ENCODE measurements at places on chromosomes 3 and 15.

- DNase-seq: no peak
These were observed 135.5 kb upstream of the RARB start for GRCh38 chr3:25292595-25292994.

DNA sequence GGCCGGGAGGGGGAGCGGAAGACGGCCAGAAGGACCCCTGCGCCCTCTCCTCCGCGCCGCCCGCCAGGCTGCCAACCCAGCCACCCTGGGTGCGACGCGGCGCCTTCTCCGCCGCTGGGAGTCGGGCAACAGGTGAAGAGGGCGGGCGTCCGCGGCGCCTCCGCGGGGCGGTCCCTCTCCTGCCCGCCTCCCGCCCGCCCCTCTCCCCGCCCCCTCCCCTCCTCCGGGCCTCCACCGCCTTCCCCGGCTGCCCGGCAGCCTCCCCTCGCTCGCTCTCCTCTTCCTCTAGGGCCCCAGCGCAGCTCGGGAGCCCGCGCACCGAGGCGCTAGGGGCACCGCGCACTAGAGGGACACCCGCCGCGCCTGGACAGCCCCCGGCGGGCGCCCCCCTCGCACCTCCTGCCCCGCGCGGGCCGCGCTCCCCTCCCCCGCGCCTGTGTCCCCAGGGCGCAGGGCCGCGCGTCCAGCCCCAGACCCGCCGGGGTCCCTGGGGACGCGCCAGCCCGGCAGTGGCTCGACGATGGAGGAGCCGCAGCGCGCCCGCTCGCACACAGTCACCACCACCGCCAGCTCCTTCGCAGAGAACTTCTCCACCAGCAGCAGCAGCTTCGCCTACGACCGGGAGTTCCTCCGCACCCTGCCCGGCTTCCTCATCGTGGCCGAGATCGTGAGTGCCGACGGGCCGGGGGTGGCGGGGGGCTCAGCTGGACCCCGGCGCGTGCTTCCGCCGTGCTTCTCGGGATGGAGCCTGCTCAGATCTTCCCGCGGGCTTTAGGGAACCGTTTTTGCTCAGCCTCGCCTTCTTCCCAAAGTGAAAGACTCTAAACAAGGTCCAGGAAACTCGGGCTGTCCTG is at the start of gene CMTM8:
TSS of gene CMTM8 (plus strand) at position 228 of the 854 bp plus-strand sequence. CDS start at position 521, 293 bp downstream.
- peak; percentile 69 for DNase-seq

GRCh38 chr3:67598814-67599556 is 55.4 kb downstream of the SUCLG2 start:
- DNase-seq: no peak

DNA sequence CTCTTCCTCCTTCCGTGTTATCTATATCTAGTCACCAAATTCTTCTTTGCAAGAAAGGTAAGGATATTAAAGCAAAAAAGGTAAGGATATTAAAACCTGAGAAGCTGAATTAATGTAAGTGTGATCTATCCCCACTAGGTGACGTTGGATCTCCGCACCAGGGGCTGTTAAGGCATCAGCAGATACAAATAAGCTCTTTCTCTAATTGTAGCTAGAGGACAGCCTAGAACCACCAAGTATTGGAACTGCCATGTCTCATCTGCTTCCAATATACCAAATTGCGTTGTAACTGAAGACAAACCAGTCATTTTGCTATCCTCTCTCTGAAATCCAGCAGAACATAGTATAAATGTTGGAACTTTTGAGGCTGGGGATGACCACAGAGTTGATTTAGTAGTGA is 471.2 kb upstream of the TGFBR2 start:
- DNase-seq: no peak

DNA sequence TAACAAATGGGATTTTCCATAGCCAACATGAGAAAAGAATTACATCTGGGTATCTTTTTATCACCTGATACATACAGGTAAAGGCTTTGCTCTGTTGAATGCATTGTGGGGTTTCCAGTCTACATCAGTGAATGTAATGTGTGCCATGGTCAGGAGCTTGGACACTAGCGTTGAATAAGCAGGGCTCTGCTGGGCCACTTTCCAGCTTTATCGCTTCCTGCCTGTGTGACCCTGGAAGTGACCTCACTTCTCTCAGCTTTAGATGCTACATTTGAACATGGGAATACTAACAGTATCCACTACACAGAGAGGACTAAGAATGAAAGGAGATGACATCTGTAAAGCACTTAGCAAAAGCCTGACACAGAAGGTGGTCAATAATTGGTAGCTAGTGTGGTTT is 40.1 kb downstream of the TTC23 start:
- no peak for DNase-seq
